Activated CD4-positive, alpha-beta memory T cell treated with anti-CD3 and anti-CD28 coated beads, Interleukin-2, amount 10 ng/mL, durations not matched to agents 7 days and 5 days (primary cell): ENCODE measurements at places on chromosomes 5 and 9.

- no peak overlapping the region for H3K4me3 ChIP-seq
- H3K27ac ChIP-seq: no peak overlapping the region
- no peaks in the 10 kb centered on the region for H3K36me3 ChIP-seq
Measured at GRCh38 chr5:7047511-7048261, 334.5 kb downstream of the TENT4A start.

DNA sequence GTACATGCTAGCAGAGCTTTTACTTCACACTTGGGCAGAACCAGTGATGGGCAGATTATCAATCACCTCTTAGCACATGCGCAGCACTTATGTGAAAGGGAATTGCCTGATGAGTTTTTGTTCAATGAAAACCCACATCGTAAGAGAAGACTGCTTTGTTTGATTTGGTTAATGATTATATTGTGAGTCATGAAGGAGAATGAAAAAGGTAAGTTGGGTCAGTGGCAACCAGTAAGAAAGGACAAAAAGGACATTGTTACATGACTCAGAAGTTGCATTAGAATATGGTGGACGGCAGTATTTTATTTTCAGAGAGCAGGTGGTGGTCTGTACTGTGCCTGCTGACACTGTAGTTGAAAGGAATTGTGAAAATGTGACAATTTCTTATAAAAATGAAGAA lies 127.4 kb downstream of the AOPEP start:
- no peak overlapping the region for H3K4me3 ChIP-seq
- H3K36me3 ChIP-seq: peaks cover 4% of the 10 kb centered on the region
- H3K27ac ChIP-seq: no peak overlapping the region
- H3K27me3 ChIP-seq: no peaks in the 10 kb centered on the region

GRCh38 chr5:134874831-134875655 lies 872 bp downstream of the TXNDC15 start:
- DNase-seq: peak; percentile 52
- H3K4me1 ChIP-seq: peaks cover 48% of the 10 kb centered on the region
- no peaks in the 10 kb centered on the region for H3K27me3 ChIP-seq
- peak overlapping the region; percentile 95 for H3K27ac ChIP-seq

GRCh38 chr5:5932824-5933223 lies 445.5 kb downstream of the MED10 start:
- H3K27me3 ChIP-seq: no peaks in the 10 kb centered on the region
- DNase-seq: no peak
- no peak overlapping the region for H3K4me3 ChIP-seq
- no peak overlapping the region for H3K27ac ChIP-seq
- no peaks in the 10 kb centered on the region for H3K4me1 ChIP-seq
- no peaks in the 10 kb centered on the region for H3K36me3 ChIP-seq

DNA sequence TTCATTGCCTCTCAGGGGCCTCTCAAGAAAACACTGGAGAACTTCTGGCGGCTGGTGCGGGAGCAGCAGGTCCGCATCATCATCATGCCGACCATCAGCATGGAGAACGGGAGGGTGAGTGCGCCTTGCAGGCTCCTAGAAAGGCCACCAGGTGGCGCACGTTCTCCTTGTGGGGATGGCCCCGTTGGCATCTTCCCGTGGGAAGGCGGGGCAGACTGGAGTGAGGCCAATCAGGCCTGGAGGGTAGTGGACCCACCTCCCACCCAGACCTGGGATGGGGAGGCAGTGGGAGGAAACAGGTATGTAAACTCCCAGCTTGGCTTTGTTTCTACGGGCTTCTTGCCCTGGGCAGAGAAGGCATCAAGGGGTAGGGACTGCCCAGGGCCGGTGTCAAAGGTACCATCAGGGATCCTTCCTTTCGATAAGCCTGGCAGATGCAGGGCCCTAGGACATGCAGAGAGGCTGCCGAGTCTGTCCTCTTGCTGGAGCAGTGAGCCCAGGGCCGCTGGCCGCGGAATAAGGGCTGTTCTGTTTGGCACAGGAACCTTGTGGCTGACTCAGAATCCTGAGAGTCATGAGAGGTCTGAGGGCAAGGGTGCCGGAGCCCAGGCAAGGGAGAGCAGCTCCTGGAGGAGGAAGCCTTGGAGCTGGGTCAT lies 18.9 kb upstream of the SPTLC1 start:
- peaks cover 12% of the 10 kb centered on the region for H3K4me1 ChIP-seq
- peak overlapping the region; percentile 53 for H3K4me3 ChIP-seq
- H3K36me3 ChIP-seq: no peaks in the 10 kb centered on the region

DNA sequence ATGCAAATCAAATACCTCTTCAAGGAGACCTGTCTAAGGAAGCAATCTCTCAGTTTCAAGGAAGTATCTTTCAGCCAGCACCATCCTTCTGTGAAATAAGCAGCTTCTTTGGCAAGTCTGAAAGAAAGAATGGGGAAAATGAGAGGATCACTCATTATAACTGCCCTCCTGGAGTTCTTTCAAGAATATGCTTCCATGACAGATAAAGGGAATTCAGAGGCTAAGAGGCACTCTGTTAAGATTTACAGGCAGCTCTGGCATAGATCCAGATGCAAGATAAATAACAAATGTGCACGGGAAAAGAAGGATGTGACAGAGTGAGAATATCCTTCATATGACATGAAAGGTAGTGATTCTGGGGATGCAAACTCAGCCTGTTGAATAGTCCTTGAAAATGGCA lies 348.2 kb upstream of the CCNG1 start:
- no peak overlapping the region for H3K4me3 ChIP-seq
- no peaks in the 10 kb centered on the region for H3K4me1 ChIP-seq
- H3K36me3 ChIP-seq: no peaks in the 10 kb centered on the region
- H3K27me3 ChIP-seq: no peaks in the 10 kb centered on the region

DNA sequence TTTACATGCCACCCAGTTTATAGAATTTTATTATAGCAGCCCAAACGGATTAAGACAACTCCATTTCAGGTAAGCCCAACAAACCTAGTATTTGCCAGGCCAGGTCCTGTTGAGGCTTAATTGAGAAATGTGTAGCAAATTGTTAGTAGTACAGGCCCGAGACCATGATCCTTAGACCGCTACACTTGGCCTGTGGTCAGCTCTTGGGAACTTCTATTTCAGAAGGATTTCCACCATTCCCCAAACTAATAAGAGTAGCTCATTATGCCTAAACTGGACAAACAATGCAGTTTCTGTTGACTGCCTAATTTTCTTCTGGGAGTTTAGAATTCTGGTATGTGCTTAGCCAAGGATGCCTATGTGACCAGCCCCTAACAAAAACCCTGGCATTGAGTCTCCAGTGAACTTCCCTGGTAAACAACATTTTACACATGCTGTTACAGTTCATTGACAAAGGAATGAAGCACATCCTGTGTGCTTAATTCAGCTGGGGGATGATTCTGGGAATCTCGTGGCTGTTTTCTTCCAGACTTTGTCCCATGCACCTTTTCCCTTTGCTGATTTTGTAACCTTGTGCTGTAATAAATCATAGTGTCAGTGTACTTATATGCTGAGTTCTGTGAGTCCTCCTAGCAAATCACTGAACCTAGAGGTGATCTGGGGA lies 5.6 kb upstream of the GPX3 start:
- H3K27me3 ChIP-seq: no peaks in the 10 kb centered on the region
- no peak overlapping the region for H3K4me3 ChIP-seq
- no peak for DNase-seq
- no peak overlapping the region for H3K27ac ChIP-seq
- peaks cover 11% of the 10 kb centered on the region for H3K4me1 ChIP-seq

DNA sequence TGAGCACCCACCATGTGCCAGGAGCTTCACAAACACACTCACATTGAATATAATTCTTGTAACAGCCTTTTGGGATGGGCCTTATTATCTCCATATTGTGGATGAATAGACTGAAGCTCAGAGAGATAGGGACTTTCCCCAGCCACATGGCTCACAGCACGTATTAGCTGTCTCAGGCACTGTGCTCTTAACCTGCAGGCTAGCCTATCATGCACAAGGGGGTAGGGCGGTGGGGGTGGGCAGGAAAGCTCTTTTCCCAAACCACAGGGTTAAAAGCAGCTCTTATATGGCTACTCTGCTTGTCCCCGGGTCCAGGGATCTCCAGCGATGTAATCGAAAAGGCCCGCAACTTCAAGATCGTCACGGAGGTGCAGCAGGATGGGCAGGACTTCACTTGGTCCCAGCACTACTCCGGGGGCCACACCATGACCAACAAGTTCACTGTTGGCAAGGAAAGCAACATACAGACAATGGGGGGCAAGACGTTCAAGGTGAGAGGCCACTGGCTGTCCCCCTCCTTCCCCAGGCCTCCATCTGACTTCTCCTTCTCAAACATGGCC lies 2.6 kb downstream of the FABP6 start:
- H3K4me1 ChIP-seq: no peaks in the 10 kb centered on the region
- DNase-seq: no peak
- H3K4me3 ChIP-seq: no peak overlapping the region
- H3K27ac ChIP-seq: no peak overlapping the region
- no peaks in the 10 kb centered on the region for H3K36me3 ChIP-seq

- no peaks in the 10 kb centered on the region for H3K27me3 ChIP-seq
- no peak overlapping the region for H3K4me3 ChIP-seq
- no peak overlapping the region for H3K27ac ChIP-seq
- no peaks in the 10 kb centered on the region for H3K4me1 ChIP-seq
Measured at GRCh38 chr5:164202338-164202737, 696.9 kb downstream of the MAT2B start.

DNA sequence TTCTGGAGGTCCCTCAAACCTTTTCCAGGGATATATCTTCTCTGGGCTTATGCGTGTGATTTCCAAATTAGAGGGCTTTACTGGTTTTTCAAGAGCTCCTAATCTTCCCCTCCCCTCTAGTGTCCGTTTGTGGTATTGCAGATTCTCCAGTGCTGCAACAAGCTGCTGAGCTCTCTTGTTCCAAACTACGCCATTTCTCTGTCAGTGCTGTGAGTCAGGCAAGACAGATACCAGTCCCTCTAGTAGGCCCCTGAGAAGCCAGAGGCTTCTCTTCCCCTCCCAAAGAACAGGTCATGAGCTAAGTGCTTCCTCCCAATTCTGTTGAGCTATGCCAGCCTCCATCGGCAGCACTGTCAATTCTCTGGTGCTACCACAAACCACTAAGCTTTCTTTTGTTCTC lies 149.5 kb downstream of the FANCC start:
- H3K4me1 ChIP-seq: peaks cover 34% of the 10 kb centered on the region
- peak overlapping the region; percentile 17 for H3K27ac ChIP-seq
- DNase-seq: peak; percentile 69
- H3K27me3 ChIP-seq: no peaks in the 10 kb centered on the region
- H3K36me3 ChIP-seq: peaks cover 20% of the 10 kb centered on the region
- H3K4me3 ChIP-seq: no peak overlapping the region

DNA sequence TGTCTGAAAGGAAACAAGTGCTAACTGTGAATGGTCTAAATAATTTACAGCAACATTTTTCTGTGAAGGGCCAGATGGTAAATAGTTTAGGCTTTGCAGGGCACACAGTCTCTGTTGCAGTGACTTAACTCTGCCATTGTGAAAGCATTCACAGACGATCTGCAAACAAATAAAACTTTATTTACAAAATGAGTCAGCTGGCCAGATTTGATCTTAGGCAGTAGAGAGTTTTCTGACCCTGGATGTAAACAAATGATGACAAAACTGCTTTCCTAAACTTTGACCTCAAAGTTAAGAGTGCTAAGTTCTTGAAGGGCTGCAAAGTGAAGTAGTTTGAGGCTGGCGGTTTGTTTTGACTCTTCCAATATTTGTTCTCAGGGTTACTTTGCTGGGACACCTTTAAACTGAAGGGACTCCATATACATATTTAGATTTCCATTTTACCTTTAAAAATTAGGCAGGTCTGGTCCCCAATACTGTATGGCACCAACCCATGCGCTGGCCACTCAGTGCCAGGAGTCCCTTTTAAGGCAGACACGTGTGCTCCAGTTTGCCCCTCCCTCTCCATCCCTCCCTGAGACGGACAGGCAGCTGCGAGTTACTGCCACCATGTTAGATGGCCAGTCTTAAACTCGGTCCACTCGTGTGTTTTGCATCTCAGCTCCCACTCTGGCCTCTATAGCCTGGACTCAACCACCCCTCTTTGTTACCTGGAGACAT lies 4.0 kb upstream of the ADAMTS16 start:
- H3K27ac ChIP-seq: no peak overlapping the region
- H3K4me3 ChIP-seq: no peak overlapping the region
- peaks cover 2% of the 10 kb centered on the region for H3K4me1 ChIP-seq
- DNase-seq: no peak

DNA sequence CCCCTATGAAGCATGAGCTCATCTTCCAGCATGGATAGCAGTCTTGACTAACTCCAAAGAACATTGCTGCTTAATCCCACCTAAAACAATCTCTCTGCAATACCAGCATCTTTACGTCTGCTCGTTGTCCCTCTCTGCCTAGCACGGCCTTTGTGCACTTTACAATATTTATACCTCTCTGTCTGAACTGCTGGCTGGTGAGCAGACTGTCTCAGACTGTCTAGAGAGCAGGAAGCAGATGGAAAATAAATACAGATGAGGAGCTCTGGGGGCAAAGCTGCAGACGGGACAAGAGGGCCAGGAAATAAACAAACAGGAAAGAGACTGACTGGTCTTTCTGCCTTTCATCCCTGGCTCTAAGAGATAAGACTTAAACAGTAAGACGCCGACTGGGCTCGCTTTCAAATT lies 224.8 kb downstream of the ENC1 start:
- H3K4me3 ChIP-seq: no peak overlapping the region
- no peak overlapping the region for H3K27ac ChIP-seq
- H3K4me1 ChIP-seq: no peaks in the 10 kb centered on the region
- DNase-seq: no peak
- H3K36me3 ChIP-seq: no peaks in the 10 kb centered on the region

DNA sequence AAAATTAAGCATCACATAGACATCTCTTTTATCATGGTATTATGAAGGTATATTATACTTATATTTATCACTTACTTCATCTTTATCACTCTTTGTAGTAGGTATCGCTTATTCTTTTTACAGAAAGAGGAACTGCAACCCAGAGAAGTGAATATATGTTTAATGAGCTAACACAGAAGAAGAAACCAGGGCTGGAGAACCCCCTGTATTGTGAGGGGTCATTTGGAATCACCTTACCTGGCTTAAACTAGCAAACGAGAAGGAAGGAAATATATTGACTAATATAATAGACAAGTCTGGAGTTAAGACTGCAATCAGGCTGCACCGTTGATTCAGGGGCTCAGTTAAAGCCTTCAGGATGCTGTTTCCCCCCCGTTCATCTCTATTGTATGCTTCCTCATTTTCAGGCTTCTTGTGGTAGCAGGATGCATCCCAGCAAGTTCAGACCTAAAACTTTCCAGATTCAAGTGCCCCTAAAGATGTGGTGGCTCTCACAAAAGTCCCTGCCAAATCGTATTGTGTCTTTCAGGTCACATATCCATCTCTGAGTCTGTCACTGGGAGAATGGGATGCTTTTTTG lies 146.4 kb downstream of the GCNT1 start:
- H3K27ac ChIP-seq: no peak overlapping the region
- H3K36me3 ChIP-seq: no peaks in the 10 kb centered on the region
- no peak overlapping the region for H3K4me3 ChIP-seq
- peaks cover 2% of the 10 kb centered on the region for H3K27me3 ChIP-seq
- peaks cover 4% of the 10 kb centered on the region for H3K4me1 ChIP-seq
- no peak for DNase-seq
